ENCODE measurements at places on chromosomes 4 and X. TPM values are rescaled to one million over a fixed set of nuclear protein-coding genes. Genes with fewer than 3 reads are reported as not detected.

The ETDA gene
- total RNA-seq, result not detected

- DNase-seq, result no peak
These were observed 399.7 kb downstream of the PABPC4L start for GRCh38 chr4:133801883-133802282.

- DNase-seq, result no peak
These were observed 122.2 kb downstream of the CBR4 start for GRCh38 chr4:168887809-168888208.

GRCh38 chr4:5919571-5919970 is 26.7 kb upstream of the CRMP1 start:
- no peak for DNase-seq

The GAGE12E gene
- not detected for total RNA-seq

DNA sequence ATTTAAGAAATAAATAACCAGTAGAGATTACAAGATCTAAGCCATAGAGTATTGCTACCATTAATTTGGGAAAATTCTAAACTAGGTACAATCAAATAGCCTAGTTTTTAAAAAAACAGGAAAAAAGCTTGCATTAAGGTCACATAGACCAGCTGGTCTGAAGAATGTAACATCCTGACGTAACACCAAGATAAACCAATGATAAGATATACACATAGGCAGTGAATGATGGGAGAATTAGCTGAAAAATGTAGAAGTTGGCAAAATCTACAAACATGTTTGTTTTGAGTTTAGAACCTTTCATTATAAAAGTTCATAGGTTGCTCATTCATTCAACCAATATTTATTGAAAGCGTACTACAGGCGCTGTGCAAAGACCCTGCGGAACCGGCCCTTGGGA is 120.0 kb downstream of the SH3RF1 start:
- DNase-seq, result no peak

DNA sequence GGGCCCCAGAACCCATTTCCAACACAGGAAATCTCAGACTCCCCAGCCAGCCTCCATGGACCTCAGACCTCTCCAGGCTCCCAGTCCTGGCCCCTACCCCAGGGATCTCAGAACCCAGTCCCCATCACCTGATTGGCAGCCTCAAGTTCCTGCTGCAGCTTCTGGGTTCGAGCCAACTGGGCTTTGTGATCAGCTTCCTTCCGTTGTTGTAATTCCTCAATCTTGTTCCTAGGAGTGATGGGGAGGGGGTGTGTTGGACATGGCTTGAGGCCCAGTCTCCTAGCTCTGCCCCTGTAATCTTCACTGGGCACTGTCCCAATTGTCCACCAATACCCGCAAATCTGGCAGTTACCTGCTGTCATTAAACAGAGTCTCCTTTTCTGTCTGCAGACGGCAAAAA is 12.6 kb downstream of the GRIPAP1 start:
- no peak for DNase-seq

The VBP1 gene
- total RNA-seq, result 56.3 TPM

The SHOX gene
- not detected for total RNA-seq

DNA sequence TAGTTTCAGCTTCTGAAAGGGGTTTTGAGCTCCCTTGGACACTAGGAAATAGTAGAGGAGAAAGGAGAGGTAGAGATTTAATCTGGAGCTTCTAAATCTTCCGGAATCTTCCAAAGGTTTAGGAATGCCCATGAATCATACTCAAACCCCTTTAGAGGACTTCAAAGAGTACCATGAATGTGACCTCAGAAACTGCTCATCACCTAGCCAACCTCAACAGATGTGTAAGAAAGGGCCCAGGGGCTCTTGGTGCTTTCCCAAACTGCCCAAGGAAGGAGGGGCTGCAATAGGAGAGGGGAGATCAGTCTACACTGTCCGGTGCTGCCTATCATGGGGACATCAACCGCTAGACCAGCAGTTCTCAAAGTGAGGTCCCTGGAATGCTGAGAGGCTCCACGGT is 109.1 kb downstream of the RBM47 start:
- no peak for DNase-seq

GRCh38 chrX:53882331-53882730 is 161.9 kb downstream of the PHF8 start:
- DNase-seq, result no peak

The MAGEB2 gene
- total RNA-seq, result not detected

- DNase-seq, result no peak
These were observed 63.3 kb downstream of the KLHL4 start for GRCh38 chrX:87580862-87581261.

- no peak for DNase-seq
These were observed 3.9 kb downstream of the TMEM33 start for GRCh38 chr4:41939016-41939626.

DNA sequence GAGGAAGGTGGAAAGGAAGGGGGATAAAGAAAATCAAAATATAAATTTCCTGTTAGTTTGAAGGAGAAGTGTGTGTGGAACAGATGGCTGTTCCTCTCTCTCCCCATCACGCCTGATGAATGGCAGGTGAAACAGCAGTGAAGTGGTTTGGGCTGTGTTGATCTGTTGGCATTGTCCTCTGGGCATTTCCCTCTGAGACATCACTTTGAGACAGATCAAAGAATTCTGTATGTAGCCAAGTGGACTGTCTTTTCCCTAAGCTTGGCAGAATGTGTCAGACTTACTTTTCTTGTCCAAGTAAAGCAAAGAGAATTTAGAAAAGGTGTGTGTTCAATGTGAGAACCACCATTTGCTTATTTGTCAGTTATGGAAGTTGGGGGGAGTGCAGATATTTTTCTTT is 47.5 kb downstream of the SEPTIN11 start:
- no peak for DNase-seq

DNA sequence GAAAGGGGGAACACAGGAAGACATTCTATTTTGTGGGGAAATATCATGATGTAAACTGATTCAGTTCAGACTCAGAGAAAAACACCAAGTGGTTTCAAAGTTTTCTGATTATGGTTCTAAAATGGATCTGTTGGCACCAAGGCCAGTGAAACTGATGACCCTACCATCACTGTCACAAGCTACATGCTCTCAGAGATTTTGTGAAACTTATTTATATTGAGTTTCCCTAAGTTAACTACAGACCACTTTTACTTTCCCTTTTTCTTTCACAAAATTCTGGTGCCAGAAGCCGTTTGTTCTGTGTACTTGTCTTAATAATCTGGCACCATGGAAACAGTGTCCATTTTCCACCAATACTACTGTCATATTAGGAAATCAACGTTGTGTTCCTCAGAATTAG is 43.4 kb upstream of the CABS1 start:
- no peak for DNase-seq

DNA sequence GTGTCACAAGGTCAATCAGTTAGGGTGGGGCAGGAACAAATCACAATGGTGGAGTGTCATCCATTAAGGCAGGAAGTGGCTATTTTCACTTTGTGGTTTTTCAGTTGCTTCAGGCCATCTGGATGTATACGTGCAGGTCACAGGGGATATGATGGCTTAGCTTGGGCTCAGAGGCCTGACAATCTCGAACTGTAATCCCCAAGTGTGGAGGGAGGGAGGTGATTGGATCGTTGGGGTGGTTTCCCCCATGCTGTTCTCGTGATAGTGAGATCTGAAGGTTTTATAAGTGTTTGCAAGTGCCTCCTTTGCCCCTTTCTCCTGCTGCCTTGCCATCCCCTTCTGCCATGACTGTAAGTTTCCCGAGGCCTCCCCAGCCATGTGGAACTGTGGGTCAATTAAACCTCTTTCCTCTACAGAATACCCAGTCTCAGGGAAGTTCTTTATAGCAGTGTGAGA is 36.7 kb upstream of the STS start:
- DNase-seq, result no peak

- DNase-seq, result no peak
These were observed 238.1 kb upstream of the DIAPH2 start for GRCh38 chrX:96446524-96446923.

The ZAR1 gene
- not detected for total RNA-seq

The SPACA5 gene
- total RNA-seq, result 0.40 TPM

The JAKMIP1 gene
- total RNA-seq, result 9.6 TPM

Data from activated CD4-positive, alpha-beta T cell treated with anti-CD3 and anti-CD28 coated beads, Interleukin-2, amount 10 ng/mL, durations not matched to agents 7 days and 5 days (primary cell).